Activated T-cell treated with anti-CD3 and anti-CD28 coated beads, Interleukin-2, amount 50 U/mL, for 72 hours (primary cell): ENCODE measurements at places on chromosomes 16 and 17.

GRCh38 chr17:33776903-33777302 lies 478.2 kb upstream of the CCL2 start:
- DNase-seq = no peak

DNA sequence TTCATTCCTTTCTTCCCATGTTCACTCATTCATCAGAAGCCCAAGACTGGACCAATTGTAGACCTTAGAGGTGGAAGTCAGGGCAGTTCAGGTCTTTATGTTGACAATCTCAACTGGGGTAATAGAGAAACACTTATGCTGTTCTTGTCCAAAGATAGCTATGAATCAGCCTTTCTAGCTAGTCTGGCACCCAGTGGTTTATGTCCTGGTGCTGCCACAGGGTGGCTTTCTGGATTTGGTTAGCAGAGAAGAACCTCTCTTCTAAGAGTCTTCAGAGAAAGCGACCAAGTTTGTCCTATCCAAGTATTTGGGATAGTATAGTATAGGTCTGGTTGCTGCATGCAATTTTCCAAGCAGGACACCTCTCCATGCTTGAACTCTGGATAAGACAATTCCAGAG lies 83.3 kb downstream of the NOG start:
- no peak for DNase-seq

- peak; percentile 72 for DNase-seq
Observed at GRCh38 chr17:35046740-35047283, 16.7 kb downstream of the RFFL start.

GRCh38 chr16:10031955-10032354 lies 150.3 kb downstream of the GRIN2A start:
- DNase-seq = no peak

DNA sequence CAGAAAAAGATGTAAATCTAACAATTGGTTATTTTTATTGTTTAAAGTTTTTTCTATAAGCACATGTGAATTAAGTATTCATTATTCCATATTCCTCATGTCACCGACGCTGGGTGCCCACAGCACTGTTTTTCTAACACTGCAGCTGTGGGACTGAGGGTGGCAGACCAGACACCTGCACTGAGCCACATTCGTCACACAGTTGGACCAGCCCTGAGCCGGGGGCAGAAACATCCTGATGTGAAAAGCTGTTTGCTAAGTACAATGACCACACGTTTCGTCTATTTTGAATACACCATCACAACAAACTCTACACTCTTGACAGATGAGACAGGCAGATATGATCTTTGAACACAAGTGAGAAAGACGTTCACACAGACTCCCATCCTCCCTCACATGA lies 749.5 kb downstream of the KCNJ18 start:
- DNase-seq = no peak

DNA sequence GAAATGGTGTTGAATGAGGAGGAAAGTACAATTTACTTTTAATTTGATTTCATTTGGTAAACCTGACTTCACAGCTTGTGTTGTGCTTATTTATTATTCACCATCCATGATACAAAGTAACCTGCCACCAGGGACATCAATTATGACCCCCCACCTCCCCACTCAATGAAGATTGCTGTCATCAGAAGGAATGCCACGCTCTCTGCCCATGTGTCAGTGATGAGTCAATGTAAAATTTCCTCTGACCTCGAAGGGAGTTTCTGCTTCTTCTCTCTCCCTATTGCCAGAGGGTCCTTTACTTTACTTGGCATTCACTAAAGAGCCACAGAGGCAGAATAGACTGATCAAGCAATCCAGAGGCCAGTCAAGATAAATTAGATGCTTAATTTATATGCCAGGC lies 759.7 kb downstream of the CDH11 start:
- DNase-seq = no peak
